M059J (cell line): ENCODE measurements at places on chromosomes 4 and X. TPM values are rescaled to one million over a fixed set of nuclear protein-coding genes. Genes with fewer than 3 reads are reported as not detected.

Gene OTC
- total RNA-seq, result not detected in 2 replicates

Gene MYOZ2
- not detected in 2 replicates for total RNA-seq

Gene HHIP
- 0.17 and 2.8 TPM in 2 replicates for total RNA-seq

Gene NOP14
- 12.3 and 18.0 TPM in 2 replicates for total RNA-seq

Gene FGFR3
- 1.4 and 1.9 TPM in 2 replicates for total RNA-seq

GRCh38 chrX:136870064-136870463 is 10.5 kb downstream of the RBMX start:
- DNase-seq, result no peak

- no peak for DNase-seq
Measured at GRCh38 chrX:11998944-11999343, 139.3 kb upstream of the FRMPD4 start.

DNA sequence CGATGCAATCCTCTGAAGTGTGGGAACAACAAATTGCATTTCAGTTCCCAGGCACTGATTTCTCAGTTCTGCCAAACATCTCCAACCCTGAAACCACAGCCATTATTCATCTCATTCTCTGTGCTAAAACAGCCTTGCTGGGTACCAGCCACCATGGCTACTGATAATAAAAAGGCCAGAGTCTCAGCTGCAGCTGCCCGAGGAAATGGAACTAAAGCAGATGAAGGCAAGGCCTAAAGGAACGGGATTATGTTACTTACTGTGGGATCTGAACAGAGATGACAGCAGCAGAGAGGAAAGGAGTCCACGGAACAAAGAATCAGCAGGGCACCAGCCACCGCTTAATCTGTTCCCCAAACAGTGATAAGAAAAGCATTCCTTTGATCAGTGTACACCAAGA is 155.7 kb downstream of the PAPSS1 start:
- peak; percentile 7 for DNase-seq

- DNase-seq, result no peak
Measured at GRCh38 chrX:128929271-128930057, 593.8 kb downstream of the SMARCA1 start.

DNA sequence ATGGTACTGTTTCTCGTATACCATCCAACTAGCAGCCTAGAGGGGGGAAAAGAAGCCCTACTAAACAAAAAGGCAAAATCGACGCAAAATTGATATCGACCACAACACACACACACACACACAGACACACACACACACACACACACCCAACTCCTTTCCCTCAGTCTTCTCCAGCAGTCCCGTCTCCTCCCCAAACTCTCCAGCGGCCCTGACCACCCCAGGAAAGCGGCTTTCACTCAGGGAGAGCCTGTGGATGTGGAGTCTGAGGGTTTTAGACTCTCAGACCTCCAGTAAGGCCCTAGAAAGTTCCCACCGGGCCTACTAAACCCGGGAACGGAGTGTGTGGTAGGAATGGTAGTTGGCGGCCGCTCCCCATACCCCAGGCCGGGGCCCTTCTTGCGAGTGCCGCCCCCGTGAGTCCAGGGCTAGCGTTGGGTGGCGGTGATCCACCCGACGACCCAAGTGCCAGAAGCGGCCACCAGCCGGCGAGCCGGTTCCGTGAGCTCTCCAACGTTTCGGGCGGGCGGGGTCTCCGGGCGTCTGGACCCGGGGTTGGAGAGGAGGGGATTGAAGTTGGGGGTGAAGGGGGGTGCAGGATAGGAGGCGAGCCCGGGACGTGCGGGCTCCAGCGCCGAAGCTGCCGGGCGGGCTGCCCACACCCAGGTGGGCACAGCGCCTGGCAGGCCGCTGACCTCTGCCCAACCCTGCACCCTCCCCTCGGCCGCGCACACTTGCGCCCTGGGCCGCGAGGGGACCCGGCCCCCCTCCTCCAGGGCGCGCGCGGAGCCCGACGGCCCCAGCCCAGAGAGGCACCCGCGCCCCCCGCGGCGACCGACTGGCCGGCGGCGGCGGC is 13.7 kb downstream of the ARX start:
- DNase-seq, result no peak

- no peak for DNase-seq
Measured at GRCh38 chrX:720825-721224, 90.2 kb downstream of the SHOX start.

GRCh38 chr4:6794189-6794588 is 11.7 kb downstream of the KIAA0232 start:
- DNase-seq, result no peak

GRCh38 chr4:151469970-151470369 is 61.0 kb downstream of the FHIP1A start:
- no peak for DNase-seq

DNA sequence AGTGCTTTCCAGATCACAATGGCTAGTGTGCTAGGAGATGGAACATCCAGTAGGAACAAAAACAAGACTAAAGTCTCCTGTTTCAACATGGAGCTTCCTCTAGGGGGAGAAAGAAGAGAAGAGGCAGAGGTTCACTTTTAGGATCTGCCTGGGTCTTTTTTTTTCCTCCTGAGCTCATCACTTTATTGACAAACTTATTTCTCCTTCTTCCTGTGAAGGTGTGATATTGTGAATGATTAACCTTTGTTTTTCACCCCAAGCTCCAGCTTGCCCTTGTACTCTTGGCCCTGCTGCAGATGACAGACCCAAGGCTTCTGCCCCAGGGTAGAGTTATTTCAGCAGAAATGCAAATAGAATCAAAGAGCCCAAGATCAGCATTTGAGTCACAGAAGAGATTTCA is 13.5 kb downstream of the PAGE4 start:
- no peak for DNase-seq

DNA sequence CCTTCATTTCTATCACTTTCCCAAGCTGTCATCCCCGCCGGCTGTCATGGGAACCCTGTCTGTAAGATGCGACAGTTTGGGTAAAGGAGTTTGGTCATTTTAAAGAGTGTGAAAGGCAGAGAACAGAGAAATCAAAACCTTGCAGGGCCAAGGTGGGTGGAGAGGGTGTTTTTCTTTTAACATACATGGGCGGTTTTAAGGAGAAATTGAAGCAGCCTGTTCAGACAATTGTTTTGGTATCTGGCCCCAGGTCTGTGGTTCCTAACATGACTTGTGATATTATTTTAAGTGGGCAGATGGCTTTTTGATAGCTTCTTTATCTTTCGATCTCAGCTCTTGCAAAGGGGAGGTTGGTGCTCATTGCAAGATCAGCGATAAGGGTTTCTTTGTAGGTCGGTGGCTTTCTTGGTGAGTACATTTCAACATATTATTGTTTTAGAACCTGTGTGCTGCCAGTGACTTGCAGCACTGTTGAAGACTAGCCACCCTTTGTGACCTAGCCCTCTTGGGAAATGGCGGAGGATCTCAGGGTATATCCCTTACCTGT is 3.7 kb downstream of the PPP1R3F start:
- no peak for DNase-seq

DNA sequence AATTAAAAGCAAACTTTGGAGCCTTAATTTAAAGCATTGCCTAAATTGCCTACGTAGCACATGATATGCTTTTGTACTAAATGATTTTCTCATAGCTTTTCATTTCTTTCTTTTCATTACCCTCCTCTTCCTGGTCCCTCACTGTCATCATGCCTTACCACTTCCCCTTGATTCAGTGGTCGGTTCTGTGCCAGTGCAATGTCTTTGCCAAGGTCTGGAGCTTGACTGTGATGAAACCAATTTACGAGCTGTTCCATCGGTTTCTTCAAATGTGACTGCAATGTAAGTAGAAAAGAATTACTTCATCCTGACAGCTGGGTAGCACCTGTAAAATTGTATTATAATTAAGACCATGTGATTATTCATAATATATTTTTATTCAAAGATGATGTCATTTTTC is 72.5 kb downstream of the C4orf46 start:
- DNase-seq, result peak; percentile 22

DNA sequence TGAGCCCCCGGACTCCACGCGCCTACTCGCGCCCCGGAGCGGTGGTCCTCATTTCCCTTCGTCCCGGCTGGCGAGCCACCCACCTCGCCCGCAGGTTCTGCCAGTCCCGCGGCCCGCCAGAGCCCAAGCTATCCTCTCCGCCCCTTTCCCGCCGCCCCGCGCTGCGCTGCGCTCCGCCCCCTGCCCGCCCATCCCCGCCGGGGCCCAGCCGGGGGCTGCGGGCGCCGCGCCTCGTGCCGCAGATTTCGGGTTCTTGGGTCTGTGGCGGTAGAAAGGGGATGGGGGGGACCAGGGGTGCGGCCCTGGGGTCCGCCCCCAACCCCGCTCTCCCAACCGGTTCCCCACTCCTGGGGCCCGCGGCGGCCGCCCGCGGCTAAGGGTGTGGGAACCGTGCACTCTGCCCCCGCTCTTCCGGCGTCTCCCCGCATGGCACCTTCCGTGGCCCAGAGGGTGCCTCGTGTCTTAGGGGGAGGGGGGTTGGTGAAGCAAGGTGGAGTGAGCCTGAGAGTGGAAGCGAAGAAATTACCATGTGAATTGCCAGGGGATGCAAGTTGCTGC is 650.8 kb upstream of the DIPK2B start:
- DNase-seq, result peak; percentile 70

GRCh38 chr4:28251831-28252230 is 1391.2 kb downstream of the STIM2 start:
- DNase-seq, result no peak

GRCh38 chr4:16663732-16664131 is 234.7 kb downstream of the LDB2 start:
- peak; percentile 69 for DNase-seq

- DNase-seq, result peak; percentile 62
Measured at GRCh38 chr4:181807771-181808170, 435.4 kb upstream of the TENM3 start.

DNA sequence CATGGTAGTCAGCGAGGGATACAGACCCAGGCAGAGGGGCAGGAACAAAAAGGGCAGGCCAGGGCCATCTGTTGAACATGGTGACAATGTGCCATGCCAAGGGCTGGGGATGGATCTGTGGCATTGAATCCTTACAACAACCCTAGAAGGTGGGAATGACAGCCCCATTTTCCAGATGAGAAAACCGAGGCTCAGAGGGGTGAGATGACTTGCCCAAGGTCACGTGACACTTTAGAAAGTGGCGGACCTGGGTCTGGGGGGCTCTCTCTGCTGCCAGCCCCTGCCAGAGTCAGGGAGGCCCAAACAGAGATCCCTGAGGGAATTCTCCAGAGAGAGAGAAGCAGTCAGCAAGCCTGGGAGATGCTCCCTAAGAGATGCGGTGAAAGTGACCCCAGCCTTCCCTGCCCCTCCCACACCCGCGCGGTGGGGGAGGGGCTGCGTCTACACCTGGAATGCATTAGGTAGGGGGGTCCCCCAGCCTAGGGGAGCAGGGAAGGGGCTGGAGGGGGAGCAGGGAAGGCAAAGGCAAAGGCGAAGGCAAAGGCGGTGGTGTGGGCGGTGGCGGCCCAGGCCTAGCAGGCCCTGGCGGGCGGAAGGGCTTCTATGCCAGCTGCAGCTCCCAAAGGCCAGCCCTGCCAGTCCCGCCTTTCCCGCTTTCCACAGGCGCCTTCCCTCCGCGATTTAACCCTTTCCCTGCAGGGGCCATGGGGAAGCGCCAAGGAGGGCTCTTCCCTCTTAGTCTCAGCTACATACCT is 13.0 kb downstream of the FGD1 start:
- DNase-seq, result no peak
